ENCODE measurements at places on chromosomes 4 and X.

- DNase-seq, result peak; percentile 69
Measured at GRCh38 chrX:132489578-132490419, 961 bp upstream of the MBNL3 start.

GRCh38 chrX:151505796-151506195, 57.7 kb upstream of the PASD1 start:
- DNase-seq, result no peak

DNA sequence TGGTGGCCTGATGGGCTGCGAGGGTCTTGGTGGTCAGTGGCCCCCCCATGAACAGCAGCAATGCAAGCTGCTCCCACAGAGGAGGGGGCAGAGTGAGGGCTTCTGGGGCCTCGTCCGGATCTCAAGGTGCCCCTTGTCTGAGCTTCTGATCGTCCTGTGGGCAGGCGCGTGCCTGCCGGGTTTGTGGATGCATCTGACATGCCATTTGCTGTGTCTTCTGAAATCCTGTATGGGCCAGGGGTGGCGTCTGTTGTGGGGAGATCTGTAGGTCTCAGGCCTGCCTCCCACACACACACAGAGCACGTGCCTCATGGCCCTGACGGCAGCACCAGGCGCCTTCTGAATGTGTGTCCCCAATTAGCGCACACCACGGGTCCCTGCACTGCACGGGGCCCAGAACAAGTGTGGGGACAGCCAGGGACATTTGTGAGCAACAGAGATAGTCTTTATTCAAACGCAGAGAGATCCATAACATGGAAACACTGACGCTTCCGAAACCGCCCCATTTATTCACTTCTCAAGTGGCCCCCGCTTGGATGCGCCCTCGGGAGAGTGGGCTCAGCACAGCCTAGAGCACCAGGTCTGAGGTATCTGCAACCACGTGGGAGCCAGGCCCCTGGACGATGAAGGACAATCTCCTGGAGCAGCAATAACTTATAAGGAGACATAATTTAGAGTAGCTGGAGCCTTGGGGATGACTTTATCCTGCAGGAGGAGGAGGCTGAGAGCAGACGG, 5.7 kb downstream of the SPON2 start:
- DNase-seq, result no peak

DNA sequence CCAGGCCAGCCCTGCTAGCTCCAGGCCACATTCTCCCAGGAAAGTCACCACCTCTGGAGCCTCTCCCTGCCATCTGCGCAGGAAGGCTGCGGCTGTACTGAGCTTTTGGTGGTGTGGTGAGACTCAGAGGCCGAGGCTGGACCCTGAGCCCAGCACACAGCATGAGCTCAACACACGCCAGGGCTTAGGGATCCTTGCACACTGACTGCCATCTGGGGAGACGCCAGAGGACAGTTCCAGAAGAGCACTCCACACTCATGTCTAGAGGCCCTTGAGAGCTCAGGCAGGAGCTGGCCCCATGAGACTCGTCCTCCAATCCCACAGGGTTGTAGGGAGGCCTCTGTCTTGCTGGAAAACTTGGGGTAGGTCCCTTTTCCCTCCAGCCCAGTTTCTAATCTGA, 40.6 kb downstream of the ABLIM2 start:
- peak; percentile 35 for DNase-seq

DNA sequence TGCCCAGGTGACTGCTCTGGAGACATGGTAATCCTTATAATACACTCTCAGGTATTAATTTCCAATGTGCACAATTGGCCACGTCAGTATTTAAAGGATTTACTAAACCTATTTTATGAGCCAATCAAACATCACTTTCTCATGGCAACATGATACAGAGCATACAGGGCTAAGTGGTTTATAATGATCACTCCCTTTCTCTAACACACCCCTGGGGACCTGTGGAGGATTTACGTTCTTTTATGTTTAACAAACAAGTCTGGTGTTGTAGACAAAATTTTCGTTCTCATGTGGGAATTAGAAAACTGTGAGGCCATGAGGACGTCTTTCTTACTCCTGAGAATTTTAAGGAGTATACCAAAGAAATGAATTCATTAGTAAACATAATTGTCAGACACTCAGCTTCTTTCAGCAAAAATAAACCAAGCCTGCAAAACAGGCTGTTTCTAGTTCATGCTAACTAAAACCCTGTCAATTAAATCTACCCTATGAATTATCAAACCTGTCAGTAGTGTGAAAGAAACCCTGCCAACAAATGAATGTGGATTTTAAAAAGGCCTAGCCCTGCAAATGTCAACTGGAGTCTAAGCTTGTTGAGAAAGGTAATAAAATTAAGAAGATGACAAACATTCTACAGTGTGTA, 155.8 kb downstream of the PDGFC start:
- peak; percentile 26 for DNase-seq

- no peak for DNase-seq
Measured at GRCh38 chr4:6693231-6694176, at the start of gene S100P. S100P (plus strand) TSS chr4:6693878; CDS start chr4:6693933, 55 bp downstream.

DNA sequence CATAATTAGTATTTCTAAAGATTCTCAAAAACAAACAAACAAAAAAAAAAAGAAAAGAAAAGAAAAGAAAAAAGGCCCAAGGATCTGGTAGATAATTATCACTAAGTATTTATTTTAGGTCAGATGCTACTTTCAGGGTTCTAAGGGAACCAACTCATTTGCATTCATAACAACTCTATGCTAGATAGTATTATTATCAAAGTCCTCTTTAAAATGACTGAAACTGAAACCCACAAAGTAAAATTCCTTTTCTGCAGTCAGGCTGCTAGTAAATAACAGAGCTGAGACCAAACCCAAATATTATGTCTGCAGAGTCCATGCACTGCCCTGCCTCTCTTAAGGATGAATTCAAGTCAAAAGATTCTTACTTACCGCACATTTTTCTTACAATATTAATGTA, 38.3 kb upstream of the MAPK10 start:
- no peak for DNase-seq

- DNase-seq, result no peak
Measured at GRCh38 chr4:73759357-73759756, 19.0 kb downstream of the CXCL8 start.

DNA sequence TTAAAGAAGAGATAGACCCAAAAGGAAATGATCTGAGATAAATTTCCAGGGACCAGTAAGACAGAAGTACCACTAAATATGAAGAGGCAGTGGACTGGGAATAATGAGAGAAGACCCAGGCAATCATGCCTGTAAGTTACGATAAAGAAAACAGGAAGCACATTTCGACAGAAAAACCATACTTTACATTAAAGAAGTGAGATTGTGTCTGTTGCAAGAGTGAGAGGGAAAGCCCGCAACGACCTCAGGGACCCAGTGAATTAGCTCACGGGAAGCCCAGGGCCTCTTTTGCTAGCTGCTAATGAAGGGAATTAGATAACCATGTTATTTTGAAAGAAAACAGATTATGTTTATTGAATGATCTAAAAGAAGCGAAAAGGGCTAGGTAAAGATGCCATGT, 28.9 kb upstream of the ACSL1 start:
- no peak for DNase-seq

Data from osteoblast (primary cell).